ENCODE measurements at places on chromosomes 16 and 17.

DNA sequence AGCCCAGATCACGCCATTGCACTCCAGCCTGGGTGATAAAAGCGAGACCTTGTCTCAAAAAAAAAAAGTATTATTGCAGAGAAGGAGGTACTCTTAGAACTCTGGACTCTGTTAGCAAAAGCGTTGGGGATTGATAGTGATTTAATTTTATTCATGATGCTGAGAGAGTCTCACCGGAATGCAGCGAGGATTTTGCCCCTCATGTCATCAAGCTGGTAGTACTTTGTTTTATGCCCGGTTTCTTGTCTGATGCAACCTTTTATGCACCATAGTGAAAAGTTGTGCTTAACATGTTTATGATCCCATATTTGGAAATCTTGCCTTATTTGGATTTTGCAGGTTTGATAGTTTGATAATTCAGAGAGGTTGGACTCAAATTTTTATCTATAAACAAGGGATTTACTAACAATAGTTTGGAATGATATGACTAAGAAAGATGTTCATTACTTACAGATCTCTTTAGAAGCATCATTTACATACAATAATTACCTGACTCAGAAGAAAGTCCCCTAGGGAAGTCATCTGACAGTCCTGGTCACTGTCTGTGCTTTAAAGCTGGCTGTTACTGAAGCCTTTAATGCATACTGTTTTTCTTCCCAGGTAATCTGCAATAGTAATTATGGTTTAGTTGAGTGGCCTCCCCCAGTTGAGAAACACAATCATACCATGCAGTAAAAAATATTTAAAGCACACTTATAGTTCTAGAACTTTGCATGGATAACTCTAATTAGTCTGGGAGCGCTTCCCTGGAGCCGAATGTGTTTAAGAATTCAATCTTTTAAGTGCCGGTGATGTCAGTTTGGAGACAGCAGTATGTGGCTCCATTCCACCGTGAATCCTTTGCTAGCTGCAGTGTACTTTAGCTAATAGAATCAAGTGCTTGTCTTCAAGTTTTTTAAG, 120.9 kb downstream of the PRKCA start:
- DNase-seq: no peak

- no peak for DNase-seq
These were observed 346.2 kb upstream of the ASIC2 start for GRCh38 chr17:33639103-33639880.

DNA sequence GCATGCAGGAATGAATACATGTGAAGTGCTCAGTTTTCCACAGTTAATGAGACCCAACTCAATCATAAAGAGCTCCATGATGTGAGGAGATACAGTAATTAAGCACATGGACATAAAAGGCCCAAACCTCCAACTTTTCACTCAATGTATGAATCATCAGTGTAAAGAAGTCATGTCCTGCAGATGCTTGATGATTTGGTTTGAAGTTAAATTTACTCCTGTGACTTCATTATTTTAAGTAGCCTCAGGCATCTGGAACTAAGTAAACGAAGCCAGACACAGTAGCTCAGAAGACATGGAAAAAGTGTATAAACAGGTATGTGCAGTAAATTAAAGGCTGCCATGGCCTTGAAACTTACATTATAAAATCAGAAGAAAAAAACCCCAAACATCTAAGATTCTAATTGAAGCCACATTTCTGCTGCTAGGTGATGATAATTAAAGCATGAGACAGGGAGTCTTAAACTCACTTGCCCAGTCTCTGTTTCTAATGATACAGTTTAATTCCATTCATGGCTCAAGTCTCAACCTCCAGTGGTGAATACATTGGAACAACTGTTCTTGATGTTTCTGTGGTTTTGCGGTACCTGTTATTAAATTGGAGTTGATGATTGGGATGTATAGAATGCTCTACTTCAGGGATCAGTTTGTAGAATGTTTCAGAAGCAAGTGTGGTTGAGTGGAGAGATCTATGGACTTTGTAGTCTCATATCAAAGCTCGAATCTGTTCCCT, 28.9 kb upstream of the CCL2 start:
- no peak for DNase-seq

- no peak for DNase-seq
These were observed 13.0 kb upstream of the MC1R start for GRCh38 chr16:89905511-89906139.

- DNase-seq: no peak
These were observed 1.3 kb upstream of the KCTD13 start for GRCh38 chr16:29927070-29927905.

DNA sequence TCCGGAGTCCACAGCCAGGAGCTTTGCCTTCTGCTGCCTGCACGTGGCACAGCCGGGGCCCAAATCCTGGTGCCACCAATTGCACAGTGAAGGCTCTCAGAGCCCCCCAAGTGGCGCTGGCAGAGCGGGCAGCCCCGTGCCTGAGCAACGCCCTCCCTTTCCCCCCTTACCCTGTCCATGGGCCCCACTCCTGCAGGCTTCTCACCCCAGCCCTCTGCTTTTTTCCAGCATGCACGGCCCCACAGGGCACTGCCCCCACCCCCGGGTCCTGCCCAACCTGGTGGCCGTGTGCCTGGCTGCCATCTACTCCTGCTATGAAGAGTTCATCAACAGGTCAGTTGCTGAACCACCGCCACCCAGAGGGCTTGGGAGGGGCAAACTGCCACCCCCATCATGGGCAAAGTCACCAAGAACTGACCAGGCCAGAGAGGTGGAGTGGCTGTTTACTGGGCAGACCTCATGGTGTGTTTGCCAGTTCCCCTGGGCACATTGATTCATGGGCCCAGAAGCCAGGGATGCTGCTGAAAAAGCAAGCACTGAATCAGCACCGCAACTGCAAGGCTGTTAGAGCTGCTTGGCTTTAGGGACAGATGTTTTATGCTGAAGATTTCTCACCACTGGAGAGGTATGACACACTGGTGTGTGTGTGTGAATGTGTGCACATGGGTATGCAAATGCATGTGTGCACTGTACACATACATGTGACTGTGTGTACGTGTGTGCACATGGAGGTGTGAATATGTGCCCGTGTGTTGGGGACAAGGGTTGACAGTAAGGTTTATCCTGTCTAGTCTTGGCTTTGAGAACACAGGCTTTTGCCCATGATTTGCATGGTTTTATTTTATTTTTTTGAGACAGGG, 107.1 kb upstream of the PLCG2 start:
- no peak for DNase-seq

DNA sequence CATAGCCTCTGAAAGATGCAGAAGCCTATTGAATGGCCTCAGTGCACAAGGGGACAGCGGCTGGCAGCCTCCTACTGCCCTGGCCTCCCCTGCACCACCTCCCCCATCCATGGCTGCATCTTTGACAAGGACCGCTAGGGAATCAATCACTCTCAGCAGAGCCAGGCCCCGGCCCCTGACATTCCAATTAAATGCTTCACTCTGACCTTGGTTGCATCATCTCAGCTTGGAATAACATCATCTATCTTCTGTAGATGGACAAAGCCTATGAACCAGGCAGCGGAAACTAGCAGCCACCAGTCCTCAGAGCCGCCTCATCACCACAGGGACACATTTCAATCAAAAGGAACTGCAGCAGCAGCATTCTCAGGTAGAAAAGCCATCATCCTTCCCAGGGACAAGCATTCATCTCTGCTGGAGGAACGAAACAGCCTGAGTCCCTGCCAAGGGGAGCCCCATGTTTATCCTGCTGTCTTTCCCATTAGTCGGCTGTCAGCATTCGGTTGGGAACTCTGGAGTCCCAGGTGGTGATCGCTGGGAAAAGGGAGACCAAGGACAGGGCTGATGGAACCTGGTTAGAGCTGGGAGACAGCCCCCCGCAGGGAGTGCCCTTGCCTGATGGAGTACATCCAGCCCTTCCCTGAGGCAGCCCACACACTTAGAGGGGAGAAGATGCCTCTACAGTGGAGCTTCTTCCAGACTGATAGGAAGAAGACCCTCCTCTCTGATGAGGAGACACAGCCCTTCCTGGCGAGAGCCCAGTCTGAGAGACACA, 11.5 kb upstream of the TMEM132E start:
- DNase-seq: no peak

- DNase-seq: no peak
These were observed 1.1 kb downstream of the TCAP start for GRCh38 chr17:39666231-39666600.

- peak; percentile 96 for DNase-seq
These were observed at the start of gene SEZ6L2 for GRCh38 chr16:29899516-29900101. TSS of gene SEZ6L2 (minus strand) at chr16:29899550. CDS start at chr16:29899019, 531 bp downstream.

DNA sequence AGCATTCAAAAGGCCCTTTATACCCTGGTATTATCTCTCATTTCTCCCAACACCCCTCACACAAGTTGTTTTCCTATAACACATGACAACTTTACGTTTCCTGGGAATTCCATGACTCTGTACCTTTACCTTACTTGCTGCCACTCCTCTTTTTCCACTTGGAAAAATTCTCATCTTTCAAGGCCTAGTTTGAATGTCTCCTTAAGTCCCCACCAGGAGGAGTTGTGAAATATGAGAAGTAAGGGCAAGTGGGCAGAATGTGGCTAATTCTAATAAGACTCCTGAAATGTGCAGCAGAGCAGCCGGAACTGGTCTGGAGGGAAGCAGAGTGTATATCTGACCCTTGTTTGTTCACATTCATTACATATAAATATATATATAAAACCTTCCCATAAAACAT, 39.7 kb downstream of the BRCA1 start:
- no peak for DNase-seq

All from KBM-7 (cell line).